SHP77 (cell line): ENCODE measurements at places on chromosomes 12 and 14.

DNA sequence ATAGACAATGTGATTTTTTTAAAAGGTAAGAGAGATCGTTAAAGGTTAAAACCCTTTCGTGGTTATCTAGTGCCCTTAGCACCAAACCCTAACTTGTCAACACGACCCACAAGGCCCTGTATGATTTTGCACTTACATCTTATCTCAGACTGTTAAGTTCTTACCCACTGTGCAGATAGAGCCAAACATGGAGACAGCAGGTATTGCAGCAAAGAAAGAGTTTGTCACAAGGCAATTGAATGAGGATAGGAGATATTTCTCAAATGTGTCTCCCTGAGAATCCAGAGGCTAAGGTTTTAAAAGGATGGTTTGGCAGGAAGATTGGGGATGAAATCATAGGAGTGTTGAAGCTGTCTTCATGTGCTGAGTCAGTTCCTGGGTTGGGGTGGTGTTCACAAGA is 313.4 kb downstream of the AEBP2 start:
- no peak for DNase-seq

GRCh38 chr14:92341791-92342190 is 18.8 kb downstream of the SLC24A4 start:
- DNase-seq: no peak

DNA sequence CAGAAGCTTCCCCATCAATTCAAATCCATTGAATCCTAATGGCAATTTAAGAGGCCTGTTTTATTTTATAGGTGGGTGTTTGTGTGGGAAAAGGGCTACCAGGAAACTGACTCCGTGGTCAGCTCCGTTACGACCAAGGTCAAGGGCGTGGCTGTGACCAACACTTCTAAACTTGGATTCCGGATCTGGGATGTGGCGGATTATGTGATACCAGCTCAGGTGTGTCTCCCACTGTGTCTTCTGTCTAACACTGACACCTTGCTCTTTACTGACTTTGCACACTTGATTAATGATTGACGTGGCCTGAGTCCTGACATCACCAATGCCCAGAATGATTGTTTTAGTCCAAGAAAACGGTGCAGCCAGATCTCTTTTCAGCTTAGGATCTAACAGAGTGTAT is 7.1 kb downstream of the P2RX4 start:
- DNase-seq: no peak

DNA sequence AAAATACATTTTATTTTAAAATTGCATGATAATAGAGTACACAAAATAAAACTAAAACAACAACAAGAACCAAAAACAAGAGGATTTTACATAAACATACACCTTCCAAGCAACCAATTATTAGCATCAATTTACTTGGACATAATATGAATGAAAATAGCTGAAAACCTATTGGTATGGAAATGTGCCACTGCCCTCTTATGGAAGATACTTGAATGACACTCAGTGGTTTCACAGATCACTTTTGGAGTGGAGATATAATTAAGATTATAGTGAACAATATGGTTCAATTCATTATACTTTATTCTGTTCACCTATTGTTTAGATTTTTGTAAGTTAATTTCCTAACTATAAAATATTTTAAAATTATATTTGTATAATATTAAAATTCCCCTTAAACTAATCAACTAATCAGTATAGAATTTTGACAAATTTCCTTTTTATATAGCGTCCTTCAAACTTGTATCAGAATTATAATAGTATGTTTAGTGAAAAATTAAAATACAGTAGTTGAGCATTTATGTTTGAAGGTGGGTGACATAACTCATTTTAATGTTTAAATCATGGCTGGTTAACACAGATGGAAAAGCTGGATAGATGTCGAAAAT is 70.1 kb downstream of the SLC6A15 start:
- peak; percentile 22 for DNase-seq

DNA sequence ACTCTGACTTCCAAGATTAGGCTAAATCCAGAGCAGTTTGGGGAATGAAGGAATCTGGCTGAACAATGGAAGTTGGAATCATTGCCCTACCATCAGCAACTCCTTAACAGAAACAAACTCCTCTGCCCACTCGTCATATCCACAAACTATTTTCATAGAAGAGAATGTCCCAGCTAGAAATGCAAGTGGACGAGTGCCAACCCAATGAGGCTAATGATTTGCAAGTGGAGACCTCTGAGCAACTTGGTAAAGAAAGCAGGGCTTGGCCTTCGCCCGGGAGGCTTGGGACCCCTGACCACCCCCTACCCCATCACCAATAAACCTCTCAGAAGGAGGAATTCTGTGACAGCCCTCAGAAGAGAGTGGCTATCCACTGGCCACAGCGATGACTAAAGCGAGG is 40.0 kb upstream of the DDX11 start:
- DNase-seq: no peak

GRCh38 chr14:36383767-36384431 is 63.5 kb upstream of the MBIP start:
- DNase-seq: no peak

DNA sequence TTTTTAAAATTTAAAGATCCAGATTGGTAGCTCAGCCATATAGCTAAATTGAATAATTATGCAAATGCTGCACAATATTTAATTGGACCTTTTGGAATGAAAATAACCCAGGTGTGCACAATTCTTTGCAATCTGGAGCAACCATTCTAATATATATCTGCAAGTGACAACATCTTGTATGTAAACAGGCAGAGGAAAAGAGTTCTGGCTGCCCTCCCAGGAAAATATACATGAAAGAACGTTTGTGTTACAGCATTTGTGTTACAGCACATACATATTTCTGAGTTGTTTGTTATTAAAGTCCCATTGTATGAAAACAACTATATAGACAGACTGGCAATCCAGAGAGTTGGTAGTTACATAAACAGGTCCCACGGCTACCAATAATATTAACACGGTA is 377.5 kb downstream of the DIO2 start:
- DNase-seq: no peak

GRCh38 chr12:90924406-90924805 is 30.6 kb downstream of the CCER1 start:
- no peak for DNase-seq

- no peak for DNase-seq
Measured at GRCh38 chr14:106578481-106578880, 1052.1 kb downstream of the TMEM121 start.

- no peak for DNase-seq
Measured at GRCh38 chr14:60303745-60304144, 54.7 kb downstream of the PPM1A start.

DNA sequence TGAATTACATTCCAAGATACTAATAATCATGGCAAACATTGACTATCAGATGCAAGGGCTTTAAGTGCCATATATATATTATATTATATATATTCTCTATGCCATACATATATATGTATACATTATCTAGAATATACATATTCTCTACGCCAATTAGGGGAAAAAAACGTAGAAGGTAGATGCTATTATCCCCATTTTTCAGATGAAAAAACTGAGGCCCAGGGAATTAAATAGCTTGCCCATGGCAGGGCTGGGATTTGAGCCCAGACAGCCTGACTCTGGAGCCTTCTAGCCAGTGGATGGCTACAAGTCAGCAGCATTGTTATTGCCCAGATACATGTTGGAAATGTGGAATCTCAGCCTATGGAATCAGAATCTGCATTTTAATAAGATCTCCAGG is 116.0 kb upstream of the BTG1 start:
- DNase-seq: no peak

DNA sequence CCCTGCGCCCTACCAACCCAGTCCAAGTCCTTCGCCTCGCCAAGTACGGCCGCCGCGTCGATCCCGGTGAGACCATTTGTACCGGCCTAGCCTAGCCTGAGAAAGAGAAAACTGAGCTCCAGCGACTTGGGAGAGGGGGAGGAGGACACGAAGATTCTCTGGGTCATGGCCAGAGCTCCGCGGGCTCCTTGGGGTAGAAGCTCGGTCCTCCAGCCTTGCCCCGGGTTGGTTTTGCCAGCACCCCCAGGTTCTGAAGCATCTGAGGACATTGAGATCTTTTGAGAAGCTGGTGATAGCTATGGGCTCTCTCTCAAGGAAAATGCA is 7.3 kb downstream of the LHX5 start:
- no peak for DNase-seq

DNA sequence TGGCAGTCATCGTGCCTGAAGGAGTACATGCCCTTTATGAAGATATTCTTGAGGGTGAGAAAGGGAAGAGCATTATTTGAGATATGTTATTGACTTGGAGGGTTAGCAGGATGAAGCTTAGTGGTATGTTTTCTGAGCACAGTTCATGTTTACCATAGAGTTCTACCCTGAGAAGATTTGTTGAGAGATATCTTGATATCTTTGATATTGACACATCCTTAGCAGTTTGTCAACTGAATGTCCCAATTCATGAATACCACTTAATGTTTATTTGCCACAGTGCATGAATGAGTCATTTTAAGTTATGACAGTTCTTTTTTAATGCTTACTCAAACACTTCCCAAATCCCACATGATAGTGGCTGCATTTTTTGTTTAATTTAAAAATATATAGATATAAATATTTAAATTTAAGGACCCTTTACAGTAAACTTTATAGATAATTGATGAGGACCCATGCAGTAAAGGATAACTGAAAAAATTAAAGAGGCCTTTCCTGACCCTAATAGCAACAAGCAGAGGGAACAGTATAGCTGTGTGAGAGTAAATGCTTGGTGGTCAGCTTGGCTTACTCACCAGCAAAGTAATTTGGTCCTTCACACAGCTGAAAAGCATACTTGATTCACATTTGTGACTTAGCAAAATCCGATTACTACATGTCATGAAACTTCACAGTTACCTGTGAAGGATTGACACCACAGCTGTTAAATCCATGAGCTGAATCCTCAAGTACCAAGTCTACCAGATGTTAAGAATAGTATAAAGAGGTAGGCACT is 25.8 kb downstream of the SLC39A9 start:
- no peak for DNase-seq

DNA sequence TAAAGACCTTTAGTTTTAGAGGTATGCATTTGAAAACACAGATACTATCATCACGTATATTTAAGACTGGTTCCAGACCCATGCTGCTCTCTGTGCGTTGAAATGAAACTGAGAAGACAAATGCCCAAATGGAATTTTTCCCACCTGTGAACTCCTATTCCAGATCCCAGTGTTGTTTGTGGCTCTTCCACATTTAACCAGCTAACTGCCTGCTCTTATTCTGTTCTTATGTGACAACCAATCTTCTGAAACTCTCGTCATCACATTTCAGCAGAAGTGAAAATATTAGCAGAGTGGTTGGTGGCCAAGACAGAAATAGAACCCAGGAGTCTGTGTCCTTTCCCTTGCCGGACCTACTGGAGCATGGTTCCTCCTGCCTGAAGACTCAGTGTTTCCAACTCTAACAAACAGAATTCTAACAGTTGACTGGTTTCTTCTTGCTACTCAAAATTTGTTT is 460.2 kb downstream of the RAD51B start:
- no peak for DNase-seq

- no peak for DNase-seq
Measured at GRCh38 chr14:100155756-100156616, 3.5 kb downstream of the DEGS2 start.

GRCh38 chr12:4434706-4435425 is 10.7 kb downstream of the FGF6 start:
- DNase-seq: no peak

- no peak for DNase-seq
Measured at GRCh38 chr12:69099201-69099837, 140.1 kb upstream of the CPSF6 start.

DNA sequence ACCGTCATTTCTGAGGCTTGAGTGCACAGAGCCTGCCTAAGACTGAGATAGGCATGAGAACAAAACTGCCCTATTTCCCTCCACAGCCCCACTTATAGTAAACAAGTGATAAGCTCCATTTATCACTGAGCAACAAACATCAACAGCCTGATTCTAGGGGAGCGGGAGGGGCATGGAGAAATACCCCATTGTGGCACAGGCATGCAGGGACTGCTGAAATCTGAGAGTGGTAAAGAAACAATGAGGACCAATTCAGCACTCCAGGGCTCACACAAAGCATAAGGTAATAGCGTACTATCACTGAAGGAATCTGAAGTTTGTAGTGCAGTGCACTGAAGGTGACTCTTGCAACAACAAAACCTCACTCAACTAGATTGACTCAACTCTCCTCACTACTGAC is 186.7 kb downstream of the ANO2 start:
- DNase-seq: no peak

DNA sequence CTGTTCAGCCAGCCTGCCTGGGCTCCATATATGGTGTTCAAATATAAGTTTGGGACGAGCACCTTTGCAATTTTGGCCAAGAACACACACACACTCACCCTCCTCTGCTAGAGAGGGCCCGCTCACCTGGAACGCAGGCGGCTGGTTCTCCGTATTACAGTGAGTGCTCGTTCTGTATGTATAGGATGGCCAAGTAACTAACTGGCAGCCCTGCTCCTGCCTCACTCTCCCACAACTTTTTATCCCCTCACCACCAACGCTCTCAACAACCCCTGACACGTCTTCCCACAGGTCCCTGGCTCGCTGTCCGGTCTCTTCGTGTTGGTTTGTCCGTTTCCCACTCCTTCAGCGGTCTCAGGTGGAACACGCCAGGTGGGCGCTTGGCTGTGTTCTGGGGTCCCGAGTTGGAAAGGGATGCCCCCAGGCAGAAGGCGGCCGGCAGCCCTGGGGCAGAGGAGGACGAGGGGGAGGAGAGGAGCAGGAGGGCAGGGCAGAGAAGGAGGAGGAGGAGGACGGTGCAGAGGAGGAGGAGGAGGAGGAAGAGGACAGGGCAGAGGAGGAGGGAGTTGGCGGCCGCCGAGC is 398 bp upstream of the MSRB3 start:
- no peak for DNase-seq

DNA sequence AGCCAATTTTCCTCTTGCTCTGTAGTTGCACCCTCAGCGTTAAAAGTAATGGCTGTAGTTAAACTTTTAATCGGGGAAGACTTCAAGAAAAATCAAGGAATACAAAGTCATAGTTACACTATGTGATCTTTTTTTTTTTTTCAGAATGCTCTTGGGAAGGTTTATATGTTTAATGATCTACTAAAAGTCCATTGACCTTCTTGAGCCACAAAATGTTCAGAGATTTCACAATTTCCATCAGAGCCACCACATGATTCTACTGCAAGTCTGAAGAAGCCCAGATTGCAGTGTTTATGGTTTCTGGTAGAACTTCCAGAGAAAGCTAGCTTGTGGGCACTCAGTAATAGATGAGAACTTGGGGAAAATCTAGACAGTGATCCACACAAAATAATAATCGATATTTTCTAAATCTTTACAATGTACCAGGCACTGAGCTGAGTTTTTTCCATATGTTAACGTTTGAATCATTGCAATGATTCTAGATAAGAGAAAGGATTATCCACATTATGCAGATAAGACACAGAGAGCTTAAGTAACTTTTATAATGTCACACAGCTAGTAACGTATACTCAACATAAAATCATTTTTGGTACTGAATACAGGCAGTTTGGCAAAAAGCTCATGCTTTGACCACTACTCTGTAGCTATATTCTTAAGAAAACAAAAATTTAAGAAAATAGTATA is 38.3 kb downstream of the GYS2 start:
- DNase-seq: no peak

GRCh38 chr12:68113644-68114043 is 45.9 kb downstream of the IFNG start:
- no peak for DNase-seq
